ENCODE measurements at places on chromosomes 3 and 15.
A peak's percentile ranks its signal among the peaks of the same experiment; 100 is the strongest.

GRCh38 chr3:182108371-182108770, 396.6 kb downstream of the SOX2 start:
- DNase-seq = no peak

DNA sequence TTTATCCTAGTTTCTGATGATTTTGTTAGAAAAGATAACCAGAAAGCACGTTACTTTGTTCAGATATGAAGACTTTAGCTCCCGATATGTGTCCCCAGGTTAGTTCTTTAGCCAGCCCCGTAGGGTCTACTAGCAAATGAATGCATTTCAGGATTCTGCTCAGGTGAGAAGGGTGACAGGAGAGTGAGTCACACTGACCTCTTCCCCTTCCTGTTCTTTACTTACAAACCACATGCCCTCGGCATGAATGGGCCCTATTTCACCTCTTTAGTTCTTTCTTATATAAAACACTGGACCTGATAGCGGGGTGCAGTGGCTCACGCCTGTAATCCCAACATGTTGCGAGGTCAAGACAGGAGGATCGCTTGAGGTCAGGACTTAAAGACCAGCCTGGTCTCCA, 98.4 kb downstream of the SLC49A4 start:
- DNase-seq = no peak

GRCh38 chr15:63067976-63068743, 25.6 kb downstream of the TPM1 start:
- DNase-seq = no peak

- DNase-seq = no peak
These were observed 151.9 kb downstream of the RBPMS2 start for GRCh38 chr15:64623347-64623996.

GRCh38 chr3:69914395-69914794, 85.1 kb upstream of the SAMMSON start:
- no peak for DNase-seq

GRCh38 chr3:160927620-160928019, 171.6 kb downstream of the PPM1L start:
- no peak for DNase-seq

- no peak for DNase-seq
These were observed 8.3 kb downstream of the CCDC13 start for GRCh38 chr3:42764561-42765295.

DNA sequence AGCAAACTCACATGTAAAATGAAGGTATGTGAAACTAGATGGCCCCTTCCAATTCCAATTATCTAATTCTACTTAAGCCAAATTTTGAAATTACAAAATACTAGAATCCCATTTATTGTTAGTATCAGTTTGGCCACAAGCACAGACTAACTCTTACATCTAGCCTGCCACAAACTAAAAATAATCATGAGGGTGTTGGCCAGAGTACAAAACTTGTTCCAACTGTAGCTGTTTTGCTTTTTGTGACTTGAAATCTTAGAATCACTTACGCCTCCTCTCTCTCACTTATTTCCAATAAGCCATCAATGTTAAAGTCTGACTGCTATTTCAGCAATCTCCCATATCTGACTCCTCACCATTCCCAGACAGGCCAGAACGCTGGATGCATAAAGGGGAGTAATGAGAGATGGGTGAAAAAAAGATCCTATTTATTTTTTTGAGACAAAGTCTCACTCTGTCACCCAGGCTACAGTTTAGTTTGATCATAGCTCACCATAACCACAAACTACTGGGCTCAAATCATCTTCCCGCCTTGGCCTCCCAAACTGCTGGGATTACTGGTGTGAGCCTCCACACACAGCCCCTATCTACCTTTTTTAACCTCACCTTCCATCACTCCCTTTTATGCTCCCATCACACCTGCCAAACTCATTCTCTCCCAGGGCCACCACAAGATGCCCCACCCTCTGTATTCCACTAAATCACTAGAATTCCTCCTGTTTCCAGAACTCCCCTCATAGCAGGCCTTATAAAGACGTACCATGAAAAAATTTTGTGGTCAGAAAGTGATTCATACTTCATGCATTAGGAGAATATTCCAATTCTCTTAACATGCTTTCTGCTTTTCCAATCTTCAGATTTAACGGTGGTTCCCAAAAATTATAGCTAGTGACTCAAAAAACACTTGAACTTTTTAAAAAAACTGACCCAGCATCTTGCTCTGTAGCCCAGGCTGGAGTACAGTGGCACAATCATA, 36.5 kb downstream of the ATOSA start:
- DNase-seq = no peak

GRCh38 chr3:66490214-66490613, 10.6 kb downstream of the LRIG1 start:
- no peak for DNase-seq

- no peak for DNase-seq
These were observed 356.0 kb upstream of the LMCD1 start for GRCh38 chr3:8145661-8146060.

- no peak for DNase-seq
These were observed 18.2 kb upstream of the JMJD7 start for GRCh38 chr15:41809526-41810220.

- DNase-seq = no peak
These were observed 22.0 kb upstream of the CYP11A1 start for GRCh38 chr15:74389241-74390048.

- DNase-seq = no peak
These were observed 70.5 kb downstream of the CHD2 start for GRCh38 chr15:92970656-92971055.

GRCh38 chr15:80533790-80534333, 129.7 kb downstream of the ARNT2 start:
- no peak for DNase-seq

GRCh38 chr3:46116996-46117395, 89.7 kb upstream of the XCR1 start:
- DNase-seq = no peak

- peak; percentile 78 for DNase-seq
These were observed at the start of gene TAMM41 for GRCh38 chr3:11846281-11847266. Gene TAMM41, minus strand, starts transcription at chr3:11846885. Its CDS starts 249 bp downstream, at chr3:11846636.

- no peak for DNase-seq
These were observed 742.4 kb downstream of the NAALADL2 start for GRCh38 chr3:175601521-175601920.

DNA sequence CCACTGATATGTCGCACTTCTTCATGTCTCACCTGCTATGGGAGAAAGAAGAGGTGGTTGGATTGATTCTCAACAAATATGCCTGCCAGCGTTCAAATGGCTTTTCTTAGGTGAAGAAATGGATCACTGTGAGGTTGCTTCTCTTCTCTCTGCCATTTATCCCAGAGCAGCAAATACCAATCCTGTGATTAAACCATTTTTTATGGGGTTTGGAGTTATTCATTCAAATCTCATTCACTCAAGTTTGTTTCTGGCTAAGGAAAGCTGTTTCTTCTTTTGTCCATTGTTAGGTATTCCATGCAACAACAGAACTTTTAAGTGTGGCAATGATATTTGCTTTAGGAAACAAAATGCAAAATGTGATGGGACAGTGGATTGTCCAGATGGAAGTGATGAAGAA, 12.2 kb upstream of the C3orf52 start:
- no peak for DNase-seq

GRCh38 chr15:64954395-64954794, 35.3 kb downstream of the SPG21 start:
- no peak for DNase-seq

DNA sequence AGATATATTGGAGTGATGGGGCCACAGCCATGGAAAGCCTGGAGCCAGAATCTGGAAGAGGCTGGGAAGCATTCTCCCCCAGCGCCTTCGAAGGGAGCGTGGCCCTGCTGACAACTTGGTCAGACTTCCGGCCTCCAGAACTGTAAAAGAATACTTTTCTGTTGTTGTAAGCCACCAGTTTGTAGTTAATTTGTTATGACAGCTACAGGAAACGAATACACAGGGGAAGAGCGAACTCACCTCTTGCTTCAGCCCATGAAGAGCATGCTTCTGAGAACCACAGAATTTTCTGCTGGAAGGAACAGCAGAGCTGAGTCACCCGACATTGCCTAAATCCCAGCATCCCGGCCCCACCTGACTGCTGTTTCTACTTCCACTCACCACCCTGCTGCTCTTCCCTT, 501.7 kb downstream of the SHQ1 start:
- no peak for DNase-seq

DNA sequence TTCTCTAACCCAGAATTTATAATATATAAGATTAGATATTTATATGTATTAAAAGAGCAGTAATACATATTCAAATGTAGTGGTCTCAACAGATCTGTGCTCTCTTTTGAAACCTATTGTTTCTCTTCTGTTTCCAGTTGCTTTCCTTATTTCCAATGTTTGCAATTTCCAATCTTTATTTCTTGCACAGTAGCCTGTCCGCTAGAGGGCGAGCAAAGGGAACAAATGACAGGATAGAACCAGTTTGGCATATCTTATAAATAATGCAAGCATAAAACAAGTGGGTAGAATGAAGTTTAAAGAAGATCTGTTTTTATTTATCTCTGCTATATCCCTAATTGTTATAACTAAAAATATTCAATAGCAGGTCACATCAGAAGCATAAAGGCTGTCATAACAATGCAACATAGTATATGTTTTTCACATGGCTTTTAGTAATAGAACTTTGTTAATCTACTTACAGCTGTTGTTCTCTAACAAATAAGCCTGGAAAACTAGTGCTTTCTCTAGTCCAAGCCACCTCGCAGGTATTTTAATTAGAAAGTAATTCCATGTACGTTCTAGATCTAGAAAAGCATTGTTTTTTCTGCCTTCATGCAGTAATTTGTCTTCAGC, 15.1 kb upstream of the TCAIM start:
- peak; percentile 44 for DNase-seq

DNA sequence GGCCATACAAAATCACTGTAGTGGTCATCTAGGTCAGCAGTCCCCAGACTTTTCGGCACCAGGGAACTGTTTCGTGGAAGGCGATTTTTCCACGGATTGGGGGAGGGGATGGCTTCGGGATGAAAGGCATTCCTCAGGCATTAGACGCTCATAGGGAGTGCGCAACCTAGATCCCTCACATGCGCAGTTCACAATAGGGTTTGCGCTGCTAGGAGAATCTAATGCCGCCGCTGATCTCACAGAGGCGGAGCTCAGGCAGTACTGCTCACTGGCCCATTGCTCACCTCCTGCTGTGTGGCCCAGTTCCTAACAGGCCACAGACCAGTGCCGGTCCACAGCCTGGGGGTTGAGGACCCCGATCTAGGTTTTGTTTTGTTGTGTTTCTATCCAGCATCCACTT, 200.1 kb downstream of the SLC9A9 start:
- DNase-seq = no peak

- DNase-seq = no peak
These were observed 145.4 kb upstream of the SLC24A5 start for GRCh38 chr15:47975427-47975826.

- no peak for DNase-seq
These were observed 8.4 kb upstream of the FOXB1 start for GRCh38 chr15:59995568-59996297.

DNA sequence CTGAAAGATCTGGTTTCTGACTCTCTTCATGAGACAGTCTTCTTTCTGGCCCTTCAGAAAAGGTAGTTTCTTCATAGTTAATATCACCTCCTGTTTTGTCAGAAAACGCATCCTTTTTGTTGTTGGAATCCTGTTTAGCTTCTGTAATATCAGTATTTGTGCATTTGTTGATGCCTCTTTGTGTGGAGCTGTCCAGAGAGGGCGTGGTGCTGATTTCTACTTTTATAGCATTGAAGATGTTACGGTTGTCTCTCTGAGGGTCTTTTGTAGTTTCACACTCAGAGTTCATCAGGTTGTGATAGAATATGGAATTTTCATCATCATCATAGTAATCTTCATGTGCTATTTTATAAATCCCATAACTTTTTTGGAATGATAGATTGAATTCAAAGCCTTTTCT, 8.9 kb downstream of the GPR149 start:
- DNase-seq = no peak

DNA sequence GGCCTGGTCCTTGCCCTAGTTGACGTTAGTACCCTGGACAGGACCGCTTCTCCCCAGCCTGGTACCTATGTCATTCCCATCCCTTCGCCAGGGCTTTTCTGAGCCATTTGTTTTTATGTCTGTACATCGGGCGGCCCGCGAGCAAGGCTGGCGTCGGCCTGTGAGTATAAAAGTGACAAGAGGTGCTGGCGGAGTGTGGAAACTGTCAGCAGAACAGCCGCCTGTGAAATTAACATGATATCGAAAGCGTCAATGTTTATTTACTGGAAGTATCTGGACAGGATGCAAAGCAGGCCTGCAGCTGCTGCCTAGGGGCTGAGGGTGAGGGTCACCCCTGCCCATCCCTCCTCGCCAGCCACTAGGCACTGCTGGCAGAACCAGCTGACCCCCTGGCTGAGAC, 33.4 kb downstream of the LINGO1 start:
- no peak for DNase-seq

DNA sequence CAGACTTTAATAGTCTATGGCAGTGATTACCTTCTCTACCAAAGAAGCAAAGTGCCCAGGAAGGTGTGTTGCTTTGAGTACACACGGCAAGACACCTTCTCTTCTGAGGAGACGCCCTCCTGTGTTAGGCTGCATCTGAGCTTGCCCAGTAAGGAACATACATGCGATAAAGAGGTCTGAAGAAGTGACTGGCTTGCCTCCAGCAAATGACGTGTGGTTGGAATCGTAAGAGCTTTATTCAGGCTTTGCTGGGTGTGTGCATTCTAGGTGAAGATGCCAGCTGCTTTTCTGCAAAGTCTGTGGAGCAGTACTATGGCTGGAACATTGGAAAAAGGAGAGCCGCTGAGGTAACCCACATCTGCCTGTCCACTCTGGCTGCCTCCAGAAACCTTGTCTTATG, 22.4 kb downstream of the MAP6D1 start:
- DNase-seq = no peak

DNA sequence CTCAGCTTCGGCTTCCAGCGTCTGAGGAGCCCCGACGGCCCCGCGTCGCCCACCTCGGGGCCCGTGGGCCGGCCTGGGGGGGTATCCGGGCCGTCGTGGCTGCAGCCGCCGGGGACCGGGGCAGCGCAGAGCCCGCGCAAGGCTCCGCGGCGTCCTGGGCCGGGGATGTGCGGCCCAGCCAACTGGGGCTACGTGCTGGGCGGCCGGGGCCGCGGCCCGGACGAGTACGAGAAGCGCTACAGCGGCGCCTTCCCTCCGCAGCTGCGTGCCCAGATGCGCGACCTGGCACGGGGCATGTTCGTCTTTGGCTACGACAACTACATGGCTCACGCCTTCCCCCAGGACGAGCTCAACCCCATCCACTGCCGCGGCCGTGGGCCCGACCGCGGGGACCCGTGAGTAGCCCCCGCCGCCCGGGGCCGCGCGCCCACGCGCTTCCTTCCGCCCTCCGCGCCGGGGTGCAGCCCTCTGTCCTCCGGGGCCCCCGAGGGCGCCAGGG, 462 bp downstream of the EDEM1 start:
- peak; percentile 54 for DNase-seq

GRCh38 chr3:141552440-141552991, 65.7 kb downstream of the RASA2 start:
- DNase-seq = no peak

Measured in memory B cell (primary cell).